ENCODE measurements at places on chromosomes 7 and 10. TPM values are rescaled to one million over a fixed set of nuclear protein-coding genes. Genes with fewer than 3 reads are reported as not detected.

DNA sequence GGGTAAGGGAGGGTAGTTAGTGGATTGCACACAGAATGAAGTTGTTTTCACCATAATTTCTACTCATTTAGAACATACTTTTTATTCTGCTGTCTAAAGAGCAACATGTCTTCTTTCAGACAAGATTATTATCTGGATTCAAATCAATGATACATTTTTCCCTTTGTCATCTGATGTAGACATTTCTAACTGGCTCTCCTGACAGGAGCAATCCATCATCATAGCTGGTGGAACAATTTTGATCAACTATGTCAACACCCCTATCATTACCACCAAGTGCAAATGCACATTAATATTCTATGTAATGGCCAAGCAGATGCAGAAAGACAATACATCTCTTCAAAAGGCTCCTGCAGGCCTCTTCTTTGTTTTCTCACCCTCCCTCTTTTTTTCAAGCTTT, 672.9 kb upstream of the LRRTM3 start:
- H3K4me3 ChIP-seq: no peak overlapping the region
- no peaks in the 10 kb centered on the region for H3K27me3 ChIP-seq
- no peak overlapping the region for H3K27ac ChIP-seq
- H3K36me3 ChIP-seq: no peaks in the 10 kb centered on the region
- no peaks in the 10 kb centered on the region for H3K4me1 ChIP-seq

- no peak for DNase-seq
- H3K4me3 ChIP-seq: no peak overlapping the region
- H3K36me3 ChIP-seq: no peaks in the 10 kb centered on the region
- no peaks in the 10 kb centered on the region for H3K4me1 ChIP-seq
- H3K27me3 ChIP-seq: no peaks in the 10 kb centered on the region
- H3K27ac ChIP-seq: no peak overlapping the region
Observed at GRCh38 chr7:43392638-43393330, 190.1 kb upstream of the STK17A start.

DNA sequence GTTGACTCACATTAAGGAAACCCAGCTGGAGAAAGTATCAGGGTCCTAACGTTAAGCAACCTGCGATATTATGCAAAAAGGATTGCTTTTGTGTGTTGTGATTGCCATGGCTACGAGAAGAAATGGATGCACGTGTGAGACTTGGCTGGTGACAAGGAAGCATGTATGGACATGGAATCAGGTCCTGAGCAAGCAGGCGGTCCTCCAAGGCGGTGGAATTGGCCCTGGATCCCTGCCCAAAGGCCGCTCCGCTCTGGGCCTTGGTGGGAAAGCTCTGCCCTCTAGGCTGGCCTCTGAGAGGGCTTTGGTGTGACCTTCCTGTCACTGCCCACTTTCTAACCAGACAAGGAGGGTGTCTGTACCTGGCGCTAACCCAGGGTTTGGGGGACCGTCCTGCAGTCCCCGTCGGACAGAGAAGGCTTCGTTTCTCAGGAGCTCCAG, 192.1 kb downstream of the EBF3 start:
- H3K36me3 ChIP-seq: no peaks in the 10 kb centered on the region
- DNase-seq: no peak
- H3K27me3 ChIP-seq: no peaks in the 10 kb centered on the region
- no peak overlapping the region for H3K27ac ChIP-seq

The SLC26A3 gene
- 0.06 TPM for polyA plus RNA-seq

The STK31 gene
- 0.29 TPM for polyA plus RNA-seq
